ENCODE measurements at places on chromosomes 5 and 9. TPM values are rescaled to one million over a fixed set of nuclear protein-coding genes. Genes with fewer than 3 reads are reported as not detected.

Gene LCN1
- not detected for total RNA-seq

GRCh38 chr5:132059696-132060500 is 557 bp upstream of the IL3 start:
- no peaks in the 10 kb centered on the region for H3K4me1 ChIP-seq
- no peak overlapping the region for H3K4me3 ChIP-seq

DNA sequence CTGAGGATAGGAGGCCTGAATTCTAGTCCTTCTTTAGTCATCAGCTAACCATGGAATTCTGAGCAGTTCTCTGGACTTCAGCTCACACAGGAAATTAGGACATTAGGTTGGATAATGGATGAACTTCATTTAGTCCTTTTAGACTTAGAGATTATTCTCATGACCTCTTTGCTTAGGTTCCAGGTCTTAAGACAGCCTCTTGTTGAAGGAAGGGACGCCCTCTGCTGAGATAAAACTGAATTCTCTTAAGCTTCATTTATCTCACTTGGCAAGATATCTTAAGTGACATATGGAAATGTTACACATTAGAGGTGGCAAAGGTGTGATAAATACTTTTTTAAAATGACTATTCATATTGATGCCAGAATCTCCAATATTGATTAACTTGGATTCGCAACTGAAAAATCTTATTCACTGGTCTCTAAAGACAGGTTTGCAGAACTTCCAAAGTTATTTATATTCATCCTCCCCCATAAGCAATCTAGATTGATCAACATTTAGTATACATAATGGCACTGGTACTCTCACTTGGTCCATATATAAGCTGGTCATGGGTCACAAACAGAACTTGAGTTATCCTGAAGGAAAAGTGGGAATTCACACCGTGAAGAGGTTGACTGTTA is 16.9 kb upstream of the ZNF366 start:
- H3K4me3 ChIP-seq, result no peak overlapping the region
- H3K27me3 ChIP-seq, result no peaks in the 10 kb centered on the region
- H3K27ac ChIP-seq, result no peak overlapping the region
- no peaks in the 10 kb centered on the region for H3K4me1 ChIP-seq
- no peak for DNase-seq
- H3K36me3 ChIP-seq, result no peaks in the 10 kb centered on the region

- H3K4me1 ChIP-seq, result no peaks in the 10 kb centered on the region
- no peak overlapping the region for H3K27ac ChIP-seq
- H3K4me3 ChIP-seq, result no peak overlapping the region
- H3K36me3 ChIP-seq, result peaks cover 100% of the 10 kb centered on the region
- H3K27me3 ChIP-seq, result no peaks in the 10 kb centered on the region
- DNase-seq, result no peak
These were observed 37.5 kb downstream of the DYNC2I2 start for GRCh38 chr9:128619127-128619526.

GRCh38 chr5:33969572-33970452 is 14.7 kb downstream of the SLC45A2 start:
- no peak overlapping the region for H3K4me3 ChIP-seq
- no peaks in the 10 kb centered on the region for H3K4me1 ChIP-seq
- H3K27ac ChIP-seq, result no peak overlapping the region
- H3K27me3 ChIP-seq, result no peaks in the 10 kb centered on the region
- DNase-seq, result no peak
- H3K36me3 ChIP-seq, result no peaks in the 10 kb centered on the region

DNA sequence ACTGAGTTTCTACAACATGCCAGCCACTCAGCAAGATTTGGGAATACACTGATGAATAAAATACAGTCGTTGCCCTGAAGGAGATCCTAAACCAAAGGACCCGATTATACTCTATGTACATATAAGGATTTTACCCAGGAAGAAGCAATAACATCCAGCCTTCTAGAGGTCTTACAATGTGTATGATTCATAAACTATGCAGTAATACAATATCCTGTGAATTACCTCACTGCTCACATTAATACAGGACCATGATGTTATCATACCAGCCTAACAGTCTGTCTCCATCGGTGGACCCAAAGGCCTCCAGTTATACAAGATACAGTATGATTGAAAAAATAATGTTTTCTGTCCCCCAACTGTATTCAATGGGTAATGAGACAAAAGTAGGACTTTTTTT is 310.5 kb upstream of the TRPM3 start:
- H3K4me1 ChIP-seq, result no peaks in the 10 kb centered on the region
- no peaks in the 10 kb centered on the region for H3K27me3 ChIP-seq
- H3K27ac ChIP-seq, result no peak overlapping the region
- no peaks in the 10 kb centered on the region for H3K36me3 ChIP-seq

Gene ANKRD18B
- total RNA-seq, result not detected

GRCh38 chr5:54822324-54822687 is 163.1 kb downstream of the ESM1 start:
- H3K4me3 ChIP-seq, result no peak overlapping the region
- no peak for DNase-seq
- no peak overlapping the region for H3K27ac ChIP-seq
- H3K27me3 ChIP-seq, result no peaks in the 10 kb centered on the region

GRCh38 chr5:131514316-131515283 is 120.4 kb downstream of the RAPGEF6 start:
- no peaks in the 10 kb centered on the region for H3K27me3 ChIP-seq
- H3K36me3 ChIP-seq, result no peaks in the 10 kb centered on the region
- no peak overlapping the region for H3K27ac ChIP-seq
- no peaks in the 10 kb centered on the region for H3K4me1 ChIP-seq
- H3K4me3 ChIP-seq, result no peak overlapping the region

DNA sequence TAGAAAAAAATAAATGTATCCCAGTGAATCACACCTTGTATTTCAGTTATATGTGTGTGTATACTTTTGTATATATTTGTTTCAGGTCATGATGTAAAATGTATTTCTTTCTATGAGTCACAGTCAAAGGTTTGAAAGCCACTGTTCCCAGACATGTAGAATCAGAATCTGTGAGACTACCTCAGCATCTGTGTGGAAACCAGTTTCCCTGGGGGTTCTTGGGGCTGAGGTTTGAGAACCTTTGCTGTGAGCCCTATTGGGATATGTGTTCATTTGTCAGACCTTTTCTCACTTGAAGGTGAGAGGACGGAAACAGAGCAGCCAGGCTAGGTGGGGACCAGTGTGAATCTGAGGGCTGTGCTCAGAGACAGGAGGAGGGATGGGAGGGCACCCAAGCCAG is 78.7 kb upstream of the SAP30L start:
- H3K4me1 ChIP-seq, result peaks cover 45% of the 10 kb centered on the region
- no peak overlapping the region for H3K27ac ChIP-seq
- H3K4me3 ChIP-seq, result no peak overlapping the region
- no peaks in the 10 kb centered on the region for H3K36me3 ChIP-seq
- no peak for DNase-seq

- no peaks in the 10 kb centered on the region for H3K4me1 ChIP-seq
- no peaks in the 10 kb centered on the region for H3K36me3 ChIP-seq
- no peaks in the 10 kb centered on the region for H3K27me3 ChIP-seq
- no peak for DNase-seq
- no peak overlapping the region for H3K4me3 ChIP-seq
- no peak overlapping the region for H3K27ac ChIP-seq
These were observed 181.7 kb downstream of the ELAVL2 start for GRCh38 chr9:23644326-23644725.

GRCh38 chr5:150398722-150399523 is 13.8 kb downstream of the CD74 start:
- no peaks in the 10 kb centered on the region for H3K4me1 ChIP-seq
- DNase-seq, result no peak
- H3K36me3 ChIP-seq, result peaks cover 19% of the 10 kb centered on the region
- H3K4me3 ChIP-seq, result no peak overlapping the region
- H3K27ac ChIP-seq, result no peak overlapping the region

- peak overlapping the region; percentile 88 for H3K27ac ChIP-seq
- no peaks in the 10 kb centered on the region for H3K27me3 ChIP-seq
- peaks cover 13% of the 10 kb centered on the region for H3K4me1 ChIP-seq
- H3K36me3 ChIP-seq, result no peaks in the 10 kb centered on the region
- peak; percentile 80 for DNase-seq
These were observed 688 bp downstream of the CNTLN start for GRCh38 chr9:17135295-17136160.

DNA sequence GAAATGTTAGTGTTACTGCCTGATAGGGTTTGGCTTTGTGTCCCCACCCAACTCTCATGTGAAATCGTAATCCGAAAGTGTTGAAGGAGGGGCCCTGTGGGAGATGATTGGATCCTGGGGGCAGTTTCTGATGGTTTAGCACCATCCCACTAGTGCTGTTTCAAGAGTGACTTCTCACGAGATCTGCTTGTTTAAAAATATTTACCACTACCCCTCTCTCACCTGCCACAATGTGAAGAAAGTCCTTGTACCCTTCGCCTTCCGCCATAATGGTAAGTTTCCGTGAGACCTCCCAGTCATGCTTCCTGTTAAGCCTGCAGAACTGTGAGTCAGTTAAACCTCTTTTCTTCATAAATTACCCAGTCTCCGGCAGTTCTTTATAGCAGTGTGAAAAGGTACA is 2.6 kb upstream of the RFX3 start:
- no peaks in the 10 kb centered on the region for H3K27me3 ChIP-seq
- no peaks in the 10 kb centered on the region for H3K36me3 ChIP-seq
- H3K4me1 ChIP-seq, result peaks cover 10% of the 10 kb centered on the region
- no peak for DNase-seq
- H3K27ac ChIP-seq, result no peak overlapping the region
- no peak overlapping the region for H3K4me3 ChIP-seq

- H3K27me3 ChIP-seq, result no peaks in the 10 kb centered on the region
- H3K27ac ChIP-seq, result no peak overlapping the region
- no peaks in the 10 kb centered on the region for H3K36me3 ChIP-seq
- no peak overlapping the region for H3K4me3 ChIP-seq
These were observed 26.0 kb downstream of the ERP44 start for GRCh38 chr9:100072805-100073204.

GRCh38 chr9:114953959-114954358 is 23.6 kb upstream of the TNFSF8 start:
- DNase-seq, result no peak
- H3K4me1 ChIP-seq, result no peaks in the 10 kb centered on the region
- H3K27ac ChIP-seq, result peak overlapping the region; percentile 32
- H3K27me3 ChIP-seq, result no peaks in the 10 kb centered on the region
- H3K36me3 ChIP-seq, result no peaks in the 10 kb centered on the region
- H3K4me3 ChIP-seq, result no peak overlapping the region

GRCh38 chr9:123735376-123735775 is 194.6 kb downstream of the DENND1A start:
- no peak for DNase-seq
- no peak overlapping the region for H3K4me3 ChIP-seq
- H3K27me3 ChIP-seq, result no peaks in the 10 kb centered on the region
- H3K27ac ChIP-seq, result no peak overlapping the region

Gene ALDH7A1
- 16.0 TPM for total RNA-seq

DNA sequence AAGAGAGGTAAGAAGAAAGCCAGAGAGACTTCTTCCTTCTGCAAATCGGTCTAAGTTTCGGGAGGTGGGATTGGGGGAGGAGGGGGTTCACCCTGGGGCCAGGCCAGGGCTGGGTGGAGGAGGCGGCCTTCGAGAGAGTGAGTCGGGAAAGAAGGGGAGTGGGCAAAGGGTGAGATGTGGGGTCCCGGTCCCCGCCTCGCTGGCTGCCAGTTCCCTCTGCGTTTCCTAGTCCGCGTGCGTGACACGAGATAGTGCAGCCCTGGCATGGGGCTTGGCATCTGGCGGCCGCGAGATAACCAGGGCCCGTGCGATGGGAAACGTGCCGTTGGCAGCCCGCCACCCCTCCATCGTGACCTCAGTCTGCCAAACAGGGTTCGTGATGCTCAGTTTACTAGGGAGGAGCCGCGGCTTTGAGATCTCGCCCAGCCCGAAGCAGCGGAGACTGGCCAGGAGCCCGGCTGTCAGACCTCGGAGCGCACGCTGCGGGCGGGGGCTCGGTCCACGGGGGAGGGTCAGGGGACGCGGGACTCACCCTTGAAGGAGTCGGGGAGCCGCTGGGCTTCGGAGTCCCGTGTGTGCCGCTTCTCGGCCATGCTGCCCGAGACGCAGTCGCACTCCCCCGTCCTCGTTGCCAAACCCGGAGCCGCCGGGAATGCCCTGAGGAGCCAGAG is at the start of gene STOM:
Gene STOM, minus strand, starts transcription at position 656 of the 671 bp plus-strand sequence. Its CDS starts 63 bp downstream, at position 593.
- H3K36me3 ChIP-seq, result peaks cover 16% of the 10 kb centered on the region
- H3K27me3 ChIP-seq, result no peaks in the 10 kb centered on the region
- H3K4me3 ChIP-seq, result peak within 1 kb of the TSS; percentile 59
- peak within 1 kb of the TSS; percentile 99 for H3K27ac ChIP-seq

GRCh38 chr5:53326424-53327153 is 153.8 kb upstream of the FST start:
- no peak overlapping the region for H3K27ac ChIP-seq
- H3K36me3 ChIP-seq, result no peaks in the 10 kb centered on the region
- H3K4me1 ChIP-seq, result no peaks in the 10 kb centered on the region
- DNase-seq, result no peak
- H3K4me3 ChIP-seq, result no peak overlapping the region

GRCh38 chr5:4159681-4160080 is 564.0 kb downstream of the IRX1 start:
- H3K36me3 ChIP-seq, result no peaks in the 10 kb centered on the region
- no peak for DNase-seq
- no peaks in the 10 kb centered on the region for H3K4me1 ChIP-seq
- no peak overlapping the region for H3K4me3 ChIP-seq
- H3K27me3 ChIP-seq, result no peaks in the 10 kb centered on the region
- no peak overlapping the region for H3K27ac ChIP-seq

DNA sequence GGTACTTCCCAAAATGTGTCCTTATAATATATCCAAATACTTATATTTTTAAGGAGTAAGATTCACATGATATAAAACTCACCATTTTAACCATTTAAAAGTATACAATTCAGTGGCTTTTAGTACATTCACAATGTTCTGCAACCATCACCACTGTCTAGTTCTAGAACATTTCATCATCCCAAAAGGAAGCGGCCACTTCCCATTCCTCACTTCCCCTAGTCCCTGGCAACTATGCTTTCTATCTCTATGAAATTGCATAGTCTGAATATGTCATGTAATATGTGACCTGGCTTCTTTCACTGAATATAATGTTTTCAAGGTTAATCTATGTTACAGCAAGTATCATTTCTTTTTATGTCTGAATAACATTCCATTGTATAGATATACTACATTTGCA is 615.1 kb upstream of the SGCD start:
- H3K27ac ChIP-seq, result no peak overlapping the region
- DNase-seq, result no peak
- no peak overlapping the region for H3K4me3 ChIP-seq
- no peaks in the 10 kb centered on the region for H3K4me1 ChIP-seq
- H3K27me3 ChIP-seq, result no peaks in the 10 kb centered on the region

Gene ABCA1
- total RNA-seq, result 110 TPM

DNA sequence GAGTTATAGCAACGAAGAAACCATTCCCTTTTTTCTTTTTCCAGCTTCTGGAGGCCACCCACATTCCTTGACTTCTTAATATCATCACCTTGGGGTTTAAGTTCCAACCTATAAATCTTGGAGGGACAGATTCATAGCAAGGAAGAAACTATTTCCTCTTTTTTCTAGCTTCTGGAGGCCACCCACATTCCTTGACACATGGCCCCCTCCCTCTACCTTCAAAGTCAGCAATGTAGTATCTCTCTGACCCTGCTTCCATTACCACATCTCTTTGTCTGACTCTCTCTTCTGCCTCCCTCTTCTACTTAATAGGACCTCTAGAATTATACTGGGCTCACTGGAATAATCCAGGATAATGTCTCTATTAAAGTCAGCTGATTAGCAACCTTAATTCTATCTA is 34.7 kb upstream of the SHISAL2B start:
- no peaks in the 10 kb centered on the region for H3K4me1 ChIP-seq
- DNase-seq, result no peak
- no peak overlapping the region for H3K27ac ChIP-seq
- no peak overlapping the region for H3K4me3 ChIP-seq
- no peaks in the 10 kb centered on the region for H3K36me3 ChIP-seq

GRCh38 chr9:133374612-133375115 is 1.2 kb downstream of the SURF4 start:
- H3K36me3 ChIP-seq, result no peaks in the 10 kb centered on the region
- peak overlapping the region; percentile 85 for H3K4me3 ChIP-seq
- no peak for DNase-seq
- H3K27ac ChIP-seq, result peak overlapping the region; percentile 94
- H3K4me1 ChIP-seq, result peaks cover 64% of the 10 kb centered on the region
